CD4-positive, alpha-beta T cell treated with Interleukin-4 for 1 hour (primary cell): ENCODE measurements at places on chromosomes 12 and 14.

- no peak for DNase-seq
Observed at GRCh38 chr12:15220451-15220850, 766 bp downstream of the RERG start.

DNA sequence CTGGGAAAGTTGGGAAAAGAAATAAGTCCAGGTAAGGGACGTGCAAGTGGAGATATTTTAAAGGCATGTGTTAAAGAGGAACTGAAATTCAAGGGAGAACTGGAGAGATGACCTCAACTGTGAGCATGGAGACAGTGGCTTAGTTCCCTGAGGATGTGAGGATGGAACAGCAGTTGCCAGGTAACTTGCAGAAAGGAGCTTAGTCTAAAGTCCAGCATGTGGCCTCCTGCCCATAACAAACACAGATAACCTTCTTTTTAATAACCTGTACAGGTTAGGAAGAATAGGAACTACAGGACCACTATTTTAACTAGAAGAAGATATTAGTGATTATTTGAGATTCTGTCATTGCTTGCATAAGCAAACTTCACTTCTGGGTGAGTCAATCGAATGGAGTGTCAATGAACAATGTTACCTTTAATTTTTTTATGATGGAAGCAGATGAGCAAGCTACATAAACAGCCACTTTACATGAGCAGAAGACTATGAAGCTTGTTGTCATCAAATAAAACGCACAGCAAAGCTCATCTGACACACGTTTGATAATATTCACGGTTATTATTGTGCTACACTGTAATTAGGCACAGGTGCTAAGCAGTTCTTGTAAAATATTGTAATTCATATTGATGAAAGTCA, 291.7 kb upstream of the DDHD1 start:
- no peak for DNase-seq

GRCh38 chr12:46788072-46788887, 37.5 kb downstream of the SLC38A4 start:
- no peak for DNase-seq

GRCh38 chr14:61838661-61839245, 76.5 kb downstream of the SNAPC1 start:
- DNase-seq = no peak

GRCh38 chr14:30375296-30375892, 183.6 kb upstream of the G2E3 start:
- DNase-seq = peak; percentile 53

- no peak for DNase-seq
Observed at GRCh38 chr14:93797071-93797470, 8.8 kb upstream of the PRIMA1 start.

GRCh38 chr12:26319511-26319910, 124.1 kb downstream of the SSPN start:
- no peak for DNase-seq

GRCh38 chr12:29032446-29032845, 116.6 kb upstream of the FAR2 start:
- no peak for DNase-seq

DNA sequence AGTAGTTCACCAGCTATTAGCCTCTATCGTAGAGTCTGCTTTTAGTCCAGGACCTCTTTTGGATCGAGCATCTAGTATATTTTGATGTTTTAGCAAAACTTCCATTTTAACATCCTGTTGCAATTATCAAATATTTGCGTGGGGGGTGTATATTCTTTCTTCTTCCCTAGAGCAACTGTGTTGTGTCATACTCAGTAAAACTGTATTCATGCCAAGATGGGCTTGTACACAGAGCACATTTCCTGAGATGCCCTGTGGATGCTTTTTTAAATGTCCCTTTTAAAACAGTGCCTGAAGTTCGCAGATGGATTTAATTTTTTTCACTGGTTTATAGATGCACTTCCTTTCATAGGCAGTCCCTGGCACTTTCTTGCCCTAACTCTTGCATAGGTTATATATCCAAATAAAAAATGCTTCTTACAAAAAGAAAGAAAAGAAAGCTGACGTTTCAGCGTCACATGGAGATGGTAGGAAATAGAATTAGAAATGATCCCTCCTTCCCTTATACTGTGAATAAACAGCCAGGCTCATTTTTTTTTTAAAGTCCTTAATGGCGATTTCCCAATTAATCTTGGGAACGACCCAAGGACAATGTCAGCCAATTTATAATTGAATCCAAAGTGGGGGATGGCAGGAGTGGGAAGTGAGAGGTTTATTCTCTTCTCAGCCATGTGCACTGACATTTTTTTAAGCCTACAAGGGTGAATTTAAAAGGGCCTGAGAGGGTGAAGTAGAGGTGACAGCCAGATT, 247.0 kb downstream of the SLC41A2 start:
- no peak for DNase-seq

DNA sequence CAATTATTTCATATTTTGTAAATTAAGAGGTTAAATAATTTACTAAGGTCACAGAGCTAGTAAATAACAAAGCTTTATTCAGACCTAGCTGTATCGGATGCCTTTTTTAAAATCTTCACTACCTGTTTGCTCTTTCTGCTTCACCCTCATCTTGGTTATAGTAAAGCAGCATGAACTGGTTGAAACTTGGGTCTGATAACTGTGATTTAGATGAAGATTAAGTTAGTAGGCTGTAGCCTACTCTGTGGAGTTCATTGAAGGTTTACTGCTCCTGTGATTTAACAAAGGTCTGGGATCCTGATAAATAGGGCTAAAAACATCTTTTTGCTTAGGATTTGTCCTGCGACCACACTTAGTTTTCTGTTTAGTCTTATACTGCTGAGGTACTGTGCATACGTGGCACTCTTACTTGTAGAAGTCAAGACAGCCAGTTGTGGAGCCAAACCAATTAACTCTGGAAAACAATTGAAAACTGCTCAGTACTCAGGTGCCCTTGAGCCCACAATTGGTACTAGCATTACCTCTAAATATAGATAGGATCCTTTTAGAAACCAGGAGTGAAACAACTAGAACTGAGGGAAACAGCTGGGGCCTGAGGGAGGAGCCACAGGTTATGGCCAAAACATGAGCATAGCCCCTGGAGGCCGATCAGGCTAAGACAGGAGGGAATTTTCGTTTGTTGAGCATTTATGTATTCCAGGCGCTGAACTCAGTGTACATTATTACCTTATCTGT, 2.3 kb downstream of the SPATS2 start:
- no peak for DNase-seq

DNA sequence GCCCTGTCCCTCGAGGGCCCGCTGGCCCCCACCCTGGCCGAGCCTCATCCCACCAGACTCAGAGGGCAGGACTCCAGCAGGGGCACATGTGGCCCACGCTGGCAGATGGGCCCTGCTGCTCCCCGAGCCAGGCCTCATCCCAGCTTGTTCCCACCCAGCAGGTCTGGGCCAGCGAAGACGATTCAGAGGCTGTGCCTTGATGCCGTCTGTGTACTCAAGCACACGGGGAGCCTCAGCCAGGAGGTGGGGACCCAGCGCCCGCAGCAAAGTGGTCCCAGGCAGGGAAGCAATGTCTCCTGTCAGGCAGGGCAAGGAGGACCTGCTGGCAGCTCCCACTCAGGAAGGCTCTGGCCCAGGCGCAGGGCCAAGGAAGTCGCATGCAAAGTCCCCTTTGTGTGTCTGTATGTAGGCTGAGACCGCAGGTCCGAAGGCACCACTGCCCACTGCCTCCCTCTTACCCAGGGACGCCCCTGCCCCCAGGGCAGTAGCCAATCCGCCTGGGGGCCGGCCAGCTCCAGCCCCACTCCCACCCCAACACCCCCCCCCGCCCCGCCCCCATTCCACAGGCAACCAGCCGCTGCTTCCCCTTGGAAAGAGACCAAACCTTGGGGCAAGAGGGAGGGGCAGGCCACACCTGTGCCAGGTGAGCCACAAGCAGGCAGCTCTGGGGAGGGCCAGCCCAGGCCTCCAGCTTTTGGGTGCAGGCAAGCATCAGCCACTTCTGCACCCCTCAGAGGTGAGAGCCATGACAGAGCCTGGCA, 9.4 kb downstream of the DEGS2 start:
- DNase-seq = no peak

DNA sequence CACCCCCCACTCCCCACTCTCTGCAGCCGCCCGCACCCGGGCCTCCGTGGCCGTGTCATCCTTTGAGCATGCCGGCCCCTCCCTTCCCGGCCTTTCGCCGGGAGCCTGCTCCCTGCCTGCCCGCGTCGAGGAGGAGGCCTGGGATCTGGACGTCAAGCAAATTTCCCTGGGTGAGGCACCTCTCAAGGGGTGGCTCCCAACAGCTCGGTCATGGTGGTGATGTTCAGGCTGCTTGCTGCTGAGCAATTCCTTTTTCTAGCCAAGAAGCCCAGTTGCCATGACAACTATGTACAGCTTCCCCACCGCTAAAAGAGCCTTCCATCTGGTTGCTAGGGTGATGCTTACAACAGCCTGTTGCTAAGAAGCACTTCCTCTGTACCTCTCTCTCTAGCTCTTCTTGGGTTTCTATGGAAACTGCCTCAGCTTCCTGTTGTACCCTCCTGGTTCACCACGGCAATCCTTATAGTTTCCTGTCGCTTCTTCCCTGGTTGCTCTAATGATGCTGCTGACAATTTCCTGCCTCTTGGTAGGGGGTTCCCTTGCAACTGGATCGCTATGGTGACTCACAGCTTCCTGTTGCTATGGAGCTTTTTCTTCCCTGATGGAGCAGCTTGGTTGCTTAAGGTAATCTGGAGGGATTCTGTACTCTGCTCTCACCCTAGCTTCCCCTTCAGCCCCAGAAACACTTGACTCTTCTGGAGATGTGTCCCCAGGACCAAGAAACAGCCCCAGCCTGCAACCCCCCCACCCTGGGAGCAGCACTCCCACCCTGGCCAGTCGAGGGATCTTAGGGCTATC, 11.0 kb downstream of the ZNF219 start:
- DNase-seq = peak; percentile 97

GRCh38 chr12:32305163-32305562, 94.2 kb upstream of the FGD4 start:
- DNase-seq = peak; percentile 50

DNA sequence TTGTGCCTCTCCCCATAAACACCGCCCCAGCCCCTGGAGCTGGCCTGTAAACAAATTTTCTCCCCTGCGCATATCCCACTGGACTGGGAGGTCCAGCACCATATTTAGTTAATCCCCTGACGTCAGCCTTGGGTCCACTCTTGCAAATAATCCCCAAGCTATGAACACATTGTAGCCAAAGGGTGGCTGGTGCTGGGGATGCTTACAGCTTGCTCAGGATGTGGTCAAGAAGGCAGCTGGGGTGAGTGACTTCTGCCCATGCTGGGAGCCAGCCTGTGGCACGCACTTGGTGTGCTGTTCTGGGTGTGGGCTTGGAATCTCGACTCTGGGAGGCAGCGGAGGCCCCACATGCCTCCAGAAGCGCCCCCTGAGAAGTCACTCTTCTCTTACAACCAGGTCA, 32.1 kb downstream of the CMKLR1 start:
- peak; percentile 13 for DNase-seq

DNA sequence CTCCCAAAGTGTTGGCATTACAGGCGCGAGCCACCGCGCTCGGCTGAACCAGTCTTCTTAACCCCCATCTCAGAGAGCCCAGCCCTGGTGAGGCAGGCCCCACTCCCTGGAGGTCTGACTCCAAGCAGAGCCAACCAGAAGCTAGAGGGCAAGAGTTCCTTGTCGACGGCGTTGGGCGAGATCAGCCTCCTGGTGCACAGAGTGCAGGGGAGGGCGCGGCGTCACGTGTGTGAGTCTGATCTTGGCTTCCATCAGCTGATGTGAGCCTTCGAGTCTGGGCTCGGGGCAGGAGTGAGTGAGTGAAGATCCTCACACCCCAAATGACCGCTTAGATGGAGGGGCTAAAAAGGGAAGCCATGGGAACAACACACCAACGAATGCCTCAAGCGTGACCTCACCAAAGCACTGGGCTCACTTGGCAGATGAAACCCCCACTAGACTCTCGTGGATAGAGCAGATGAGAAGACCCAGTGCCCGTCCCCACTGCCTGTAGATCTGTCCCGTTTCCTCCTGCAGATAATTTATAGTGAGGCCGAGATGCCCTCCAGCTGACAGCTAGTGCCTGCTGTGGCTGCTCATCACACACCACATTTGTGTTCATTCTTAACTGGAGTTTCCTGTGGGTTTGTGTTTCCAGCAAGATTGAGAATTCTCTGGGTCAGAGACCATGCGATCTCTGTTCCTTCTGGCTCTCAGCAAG, 28.6 kb upstream of the ADGRD1 start:
- no peak for DNase-seq

DNA sequence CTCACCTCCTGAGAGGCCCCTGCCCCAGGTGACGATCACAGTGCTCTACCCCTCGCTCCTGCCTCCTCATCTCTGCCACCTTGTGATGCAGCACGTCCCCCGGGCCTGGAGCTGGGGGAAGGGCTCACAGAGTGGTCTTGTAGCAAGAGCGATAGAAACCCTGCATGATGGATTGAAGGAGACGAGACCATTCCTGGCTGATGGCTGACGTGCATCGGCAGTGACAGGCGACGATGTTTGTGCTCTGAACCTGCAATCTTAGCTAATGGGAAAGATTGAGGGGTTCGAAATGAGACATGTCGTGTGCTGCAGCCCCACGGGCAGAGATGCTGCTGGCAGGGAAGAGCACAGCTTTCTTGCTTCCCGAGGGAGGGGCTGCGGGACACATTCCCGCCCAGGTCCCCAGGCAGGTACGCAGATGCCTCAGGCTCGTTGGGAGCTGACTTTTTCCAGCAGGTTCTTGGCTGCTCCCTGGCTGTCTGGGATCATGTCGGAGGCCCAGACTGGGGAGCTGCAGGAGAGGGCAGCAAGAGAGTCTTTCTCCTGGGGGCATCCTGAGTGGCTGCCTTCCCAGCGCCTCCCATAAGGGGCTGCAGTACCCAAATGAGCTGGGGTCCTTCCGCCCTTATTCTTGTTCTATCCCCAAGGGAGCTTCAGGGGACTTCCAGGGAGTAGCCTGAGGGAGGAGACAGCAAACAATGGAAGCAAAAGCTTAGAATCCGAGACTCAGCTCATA, 38.7 kb upstream of the GPATCH2L start:
- DNase-seq = no peak
